ENCODE measurements at places on chromosomes 3 and 15.

DNA sequence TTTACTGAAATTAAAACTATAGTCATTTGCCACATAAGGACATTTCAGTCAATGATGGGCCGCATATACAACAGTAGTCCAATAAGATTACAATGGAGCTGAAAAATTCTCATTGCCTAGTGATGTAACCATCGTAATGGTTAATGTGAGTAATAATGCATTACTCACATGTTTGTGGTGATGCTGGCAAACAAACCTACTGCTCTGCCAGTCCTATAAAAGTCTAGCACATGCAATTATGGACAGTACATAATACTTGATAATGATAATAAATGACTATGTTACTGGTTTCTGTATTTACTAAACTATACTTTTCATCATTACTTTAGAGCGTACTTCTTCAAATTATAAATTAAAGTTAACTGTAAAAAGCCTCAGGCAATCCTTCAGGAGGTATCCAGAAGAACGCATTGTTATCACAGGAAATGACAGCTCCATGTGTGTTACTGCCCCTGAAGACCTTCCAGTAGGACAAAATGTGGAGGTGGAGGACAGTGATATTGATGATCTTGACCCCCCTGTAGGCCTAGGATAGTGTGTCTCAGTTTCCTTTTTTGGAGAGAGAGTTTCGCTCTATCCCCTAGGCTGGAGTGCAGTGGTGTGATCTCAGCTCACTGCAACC, 102.7 kb downstream of the ATP1B3 start:
- no peak for DNase-seq

DNA sequence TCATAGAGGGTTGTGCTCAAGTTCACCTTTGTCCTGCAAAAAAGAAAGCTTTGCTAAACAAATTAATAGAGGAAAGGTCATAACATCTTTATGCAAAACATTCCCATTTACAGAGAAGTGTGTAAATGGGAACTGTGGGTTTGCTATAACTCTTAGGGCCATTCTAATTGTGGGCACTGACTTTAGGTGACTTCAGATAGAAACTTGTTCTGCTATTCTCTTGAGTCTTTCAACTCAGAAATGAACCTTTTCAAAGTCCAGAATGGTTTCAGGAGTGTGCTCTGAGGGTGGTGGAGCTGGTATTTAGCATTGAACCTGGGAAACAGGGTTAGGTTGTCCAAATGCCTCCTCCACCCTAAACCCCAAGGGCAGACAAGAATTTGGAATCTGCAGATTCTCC, 34.0 kb downstream of the SPTSSB start:
- DNase-seq: no peak

GRCh38 chr3:23271876-23272741, 69.0 kb downstream of the UBE2E2 start:
- no peak for DNase-seq

DNA sequence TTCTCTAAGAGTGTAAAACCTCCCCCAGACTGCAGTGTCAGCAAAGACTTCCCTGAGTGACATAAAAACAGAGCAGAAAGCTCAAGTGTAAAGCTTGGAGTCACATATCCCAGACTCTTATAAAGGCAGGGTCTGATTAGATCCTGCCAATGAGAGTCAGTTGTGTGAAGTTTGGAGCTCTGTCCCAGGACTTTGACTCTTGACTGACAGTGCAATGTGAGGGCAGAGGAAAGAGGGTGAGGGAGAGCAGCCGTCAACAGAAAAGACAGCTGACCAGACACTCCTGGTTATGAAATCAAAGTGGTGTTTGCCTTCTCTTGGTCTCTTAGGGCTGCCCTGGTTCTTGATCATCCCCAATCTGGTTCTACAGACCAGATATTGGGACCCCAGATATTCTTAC, 393.2 kb downstream of the ERC2 start:
- no peak for DNase-seq

GRCh38 chr15:46502667-46503066, 867.8 kb downstream of the SQOR start:
- DNase-seq: no peak
